ENCODE measurements at places on chromosomes 12 and 14.

GRCh38 chr12:54882079-54882478 is 27.8 kb downstream of the MUCL1 start:
- DNase-seq: no peak

DNA sequence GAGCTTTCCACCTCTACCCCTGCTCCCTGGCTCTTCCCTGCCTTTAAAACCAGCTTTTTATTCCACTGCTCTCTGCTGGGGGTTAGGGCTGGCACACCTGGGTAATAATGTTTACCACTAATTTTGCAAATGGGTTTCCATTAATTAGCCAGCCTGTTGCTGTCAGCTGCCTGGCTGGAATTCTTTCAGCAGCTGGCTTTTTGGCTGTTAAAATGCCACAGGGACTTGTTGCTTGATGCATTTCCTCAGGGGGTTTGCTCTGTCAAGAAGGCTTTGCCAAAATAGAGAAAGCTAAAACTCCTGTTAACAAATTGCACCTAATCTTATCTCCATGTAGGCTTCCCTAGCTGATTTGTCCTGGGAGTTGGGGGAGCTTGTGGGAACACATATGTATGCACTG is 51.8 kb upstream of the PSMC1 start:
- no peak for DNase-seq

GRCh38 chr14:104195878-104196277 is 57.5 kb downstream of the KIF26A start:
- DNase-seq: no peak

DNA sequence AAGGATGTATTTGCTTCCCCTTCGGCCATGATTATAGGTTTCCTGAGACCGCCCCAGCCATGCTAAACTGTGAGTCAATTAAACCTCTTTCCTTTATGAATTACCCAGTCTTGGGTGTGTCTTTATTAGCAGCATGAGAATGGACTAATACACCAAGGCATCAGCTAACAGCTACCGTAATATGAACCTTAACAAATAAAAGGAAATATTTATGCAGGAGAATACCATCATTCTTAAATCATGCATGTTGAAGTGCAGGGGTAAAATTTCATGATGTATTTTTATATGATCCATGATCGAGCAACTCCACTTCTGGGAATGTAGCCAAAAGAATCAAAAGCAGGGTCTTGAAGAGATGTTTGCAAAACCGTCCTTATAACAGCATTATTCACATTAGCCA is 379.0 kb downstream of the NPAS3 start:
- no peak for DNase-seq

DNA sequence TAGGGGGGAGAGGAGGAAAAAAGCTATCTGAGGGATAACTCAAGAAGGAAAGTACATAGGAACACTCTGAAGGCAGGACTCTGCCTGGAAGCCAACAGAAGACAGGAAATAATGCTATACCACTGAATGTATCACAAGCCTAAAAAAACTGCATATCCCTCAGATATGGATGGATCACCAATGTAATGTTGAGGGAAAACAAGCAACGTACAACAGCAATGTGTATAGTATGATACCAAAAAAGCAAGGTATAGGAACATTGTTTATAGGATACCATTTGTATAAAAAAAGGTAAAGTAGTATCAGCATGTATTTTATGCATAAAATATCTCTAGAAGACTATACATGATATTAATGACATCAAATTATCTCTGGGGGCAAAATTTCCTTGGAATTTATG is 3.4 kb downstream of the GLS2 start:
- no peak for DNase-seq

GRCh38 chr12:49037111-49037946 is 18.8 kb upstream of the PRKAG1 start:
- DNase-seq: no peak

DNA sequence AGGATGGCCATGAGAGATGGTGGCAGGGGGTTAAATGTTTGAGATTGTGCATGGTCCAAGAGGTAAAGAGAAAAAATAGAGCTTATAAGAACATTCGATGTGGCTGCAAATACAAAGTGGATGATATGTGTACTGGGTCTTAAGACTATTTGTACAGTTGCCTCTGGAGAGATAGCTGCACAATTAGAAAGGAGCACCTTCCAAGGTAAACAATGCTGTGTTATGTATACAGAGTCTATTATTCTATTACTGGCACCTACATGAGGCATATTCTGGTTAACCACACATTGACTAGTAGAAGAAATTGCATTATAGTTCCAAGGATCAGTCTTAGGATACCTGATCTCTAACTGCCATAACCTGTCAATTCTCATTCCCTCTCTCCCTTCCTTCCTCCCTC is 238.0 kb upstream of the FOXN3 start:
- no peak for DNase-seq

GRCh38 chr12:111398530-111398929 is 7.2 kb upstream of the SH2B3 start:
- no peak for DNase-seq

- peak; percentile 42 for DNase-seq
Observed at GRCh38 chr14:89304972-89305703, 111.9 kb downstream of the FOXN3 start.

- DNase-seq: no peak
Observed at GRCh38 chr12:127306604-127307215, 960.3 kb upstream of the TMEM132C start.

DNA sequence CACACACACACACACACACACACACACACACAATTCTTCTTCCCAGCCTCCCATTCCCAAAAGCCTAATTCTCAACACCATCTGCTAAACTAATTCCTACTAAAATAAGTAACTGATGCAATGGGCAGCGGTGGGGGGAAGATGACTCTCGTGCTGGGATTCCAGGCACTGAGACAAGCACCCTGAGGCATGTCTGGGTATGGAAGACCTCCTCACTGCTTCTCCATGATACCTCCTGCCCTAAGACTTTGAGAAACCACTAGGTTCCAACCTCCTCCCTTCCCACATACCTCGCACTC is 789 bp upstream of the VWF start:
- DNase-seq: no peak

GRCh38 chr14:92877757-92878431 is 45.1 kb upstream of the CHGA start:
- no peak for DNase-seq

GRCh38 chr14:93587330-93587729 is 156.6 kb downstream of the UNC79 start:
- no peak for DNase-seq

- DNase-seq: no peak
Observed at GRCh38 chr12:114917953-114918352, 234.0 kb upstream of the TBX3 start.

DNA sequence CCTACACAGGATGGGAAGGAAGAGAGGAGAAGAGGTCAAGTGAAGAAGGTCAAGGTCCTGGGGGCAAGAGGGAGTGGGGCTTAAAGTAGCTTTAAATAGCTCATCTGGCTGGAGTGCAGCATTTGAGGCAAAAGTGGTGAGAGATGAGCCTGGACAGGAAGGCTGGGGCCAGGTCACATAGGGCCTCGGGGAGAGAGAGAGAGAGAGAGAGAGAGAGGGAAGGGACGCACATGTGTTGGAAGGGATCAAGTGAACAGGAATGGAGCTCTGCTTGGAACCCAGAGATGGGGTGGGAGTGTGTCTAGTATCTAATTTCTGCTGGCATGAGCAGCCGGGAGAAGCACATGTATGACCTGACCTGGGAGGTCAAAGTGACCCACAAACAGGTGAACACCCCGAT is 407.5 kb downstream of the MED13L start:
- no peak for DNase-seq

GRCh38 chr12:68667896-68668295 is 18.9 kb upstream of the NUP107 start:
- no peak for DNase-seq

DNA sequence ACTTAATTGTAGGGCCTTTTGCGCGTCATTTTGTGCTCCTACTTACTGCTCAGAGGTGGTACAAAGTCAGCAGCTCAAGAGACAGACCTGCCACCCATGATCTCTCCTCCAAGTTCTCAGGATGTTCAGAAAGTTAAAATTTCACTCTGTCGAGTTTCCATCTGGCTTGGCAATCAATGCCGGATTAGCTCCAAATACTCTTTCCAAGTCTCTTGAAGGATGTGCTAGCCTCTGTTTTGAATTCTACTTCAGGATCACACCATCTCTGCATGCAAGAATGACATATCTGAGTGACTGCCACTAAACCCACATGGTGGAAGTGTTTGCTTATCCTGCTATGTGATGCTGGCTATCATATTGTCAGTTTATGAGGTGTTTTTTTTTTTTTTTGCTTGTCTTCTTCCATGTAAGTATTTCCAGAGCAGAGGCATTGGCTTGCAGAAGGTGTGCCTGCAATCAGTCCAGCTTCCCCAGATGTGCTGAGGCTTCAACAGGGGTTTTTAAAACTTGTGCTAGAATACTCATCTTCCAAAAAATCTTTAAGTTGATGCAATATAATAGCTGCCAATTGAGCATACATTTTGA is 125.6 kb downstream of the RGS6 start:
- no peak for DNase-seq

DNA sequence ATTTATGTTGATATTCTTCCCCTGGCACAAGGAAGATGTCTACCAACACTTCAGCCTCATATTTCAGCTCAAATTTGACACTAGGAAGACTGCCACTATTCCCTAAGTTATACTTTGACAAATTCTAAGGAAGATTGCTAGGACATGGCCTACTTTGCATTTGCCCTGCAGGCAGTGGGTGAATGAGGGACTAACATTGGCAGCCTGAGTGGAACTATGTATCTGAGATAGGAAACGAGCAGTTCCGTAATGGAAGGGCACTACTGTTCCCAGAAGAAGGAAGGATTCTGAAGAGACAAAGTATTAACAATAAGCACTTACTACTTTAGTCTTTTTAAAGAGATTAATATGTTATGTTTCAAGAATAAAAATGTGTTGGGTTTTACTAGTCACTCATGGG is 115.1 kb downstream of the SLC16A7 start:
- no peak for DNase-seq

DNA sequence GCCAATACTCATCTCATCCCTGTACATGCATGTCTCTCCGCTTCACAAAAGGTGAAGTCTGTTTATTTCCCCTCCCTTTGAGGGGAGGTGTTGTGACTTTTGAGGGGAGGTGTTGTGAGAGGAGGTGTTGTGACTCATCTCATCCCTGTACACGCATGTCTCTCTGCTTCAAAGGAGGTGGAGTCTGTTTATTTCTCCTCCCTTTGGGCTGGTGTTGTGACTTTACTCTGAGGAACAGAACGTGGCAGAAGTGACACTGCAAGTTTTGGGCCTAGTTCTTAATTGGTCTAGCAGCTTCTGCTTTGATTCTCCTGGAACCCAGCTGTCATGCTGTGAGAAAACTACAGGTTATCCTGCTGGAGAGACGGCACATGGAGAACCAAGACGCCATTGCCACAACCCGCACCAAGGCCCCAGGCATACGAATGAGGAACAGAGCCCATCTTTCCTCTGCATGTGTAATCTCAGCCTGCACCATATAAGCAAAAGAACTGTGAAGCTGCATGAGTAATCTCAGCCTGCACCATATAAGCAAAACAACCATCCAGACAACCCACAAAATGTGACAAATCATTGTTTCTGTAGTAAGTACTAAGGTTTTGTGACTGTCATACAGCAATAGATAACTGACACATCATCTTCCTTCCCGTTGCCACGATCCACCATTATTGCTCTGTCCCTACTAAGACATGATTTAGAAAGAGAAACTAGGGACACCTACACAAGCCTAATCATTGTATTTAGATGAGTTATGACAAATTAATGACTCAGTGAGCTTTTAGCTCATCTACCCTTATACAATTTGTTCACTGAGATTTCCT is 30.0 kb downstream of the GALNT4 start:
- no peak for DNase-seq

DNA sequence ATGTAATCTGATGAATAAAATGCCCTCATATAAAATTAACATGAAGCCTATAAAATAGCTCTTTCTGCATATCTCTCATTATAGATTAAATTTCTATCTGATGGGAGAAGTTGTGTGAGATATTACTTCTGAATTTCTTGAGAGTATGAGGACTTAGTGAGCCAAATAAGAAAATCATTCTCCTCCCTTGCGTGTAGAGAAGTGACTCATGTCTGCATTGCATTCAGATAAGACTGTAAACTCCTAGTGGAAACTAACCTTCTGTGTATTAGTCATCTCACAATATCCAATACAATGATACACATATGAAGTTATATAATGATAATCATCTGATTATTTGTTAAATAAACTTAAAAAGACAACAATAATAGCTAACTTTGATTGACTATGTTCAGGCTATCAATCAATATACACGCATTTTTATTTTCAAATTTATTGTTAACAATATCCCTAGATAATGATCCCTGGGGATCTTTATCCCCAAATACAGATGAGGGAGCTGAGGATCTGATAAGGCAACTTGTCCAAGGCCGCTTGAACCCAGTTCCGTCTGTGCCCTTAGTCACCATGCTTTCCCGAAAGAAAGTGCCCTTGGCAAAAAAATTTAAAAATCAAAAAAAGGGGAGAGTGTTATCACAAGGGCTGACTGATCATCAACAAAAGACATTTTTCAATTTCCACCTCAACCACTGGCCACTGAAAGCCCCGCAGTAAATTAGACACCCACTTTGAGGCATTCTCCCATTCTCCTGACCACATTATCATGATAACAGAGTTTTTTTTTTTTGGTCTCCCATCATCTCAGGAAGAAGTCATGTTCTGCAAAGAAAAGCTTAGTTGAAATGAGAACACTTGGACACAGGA is 189.2 kb upstream of the RASSF8 start:
- no peak for DNase-seq

DNA sequence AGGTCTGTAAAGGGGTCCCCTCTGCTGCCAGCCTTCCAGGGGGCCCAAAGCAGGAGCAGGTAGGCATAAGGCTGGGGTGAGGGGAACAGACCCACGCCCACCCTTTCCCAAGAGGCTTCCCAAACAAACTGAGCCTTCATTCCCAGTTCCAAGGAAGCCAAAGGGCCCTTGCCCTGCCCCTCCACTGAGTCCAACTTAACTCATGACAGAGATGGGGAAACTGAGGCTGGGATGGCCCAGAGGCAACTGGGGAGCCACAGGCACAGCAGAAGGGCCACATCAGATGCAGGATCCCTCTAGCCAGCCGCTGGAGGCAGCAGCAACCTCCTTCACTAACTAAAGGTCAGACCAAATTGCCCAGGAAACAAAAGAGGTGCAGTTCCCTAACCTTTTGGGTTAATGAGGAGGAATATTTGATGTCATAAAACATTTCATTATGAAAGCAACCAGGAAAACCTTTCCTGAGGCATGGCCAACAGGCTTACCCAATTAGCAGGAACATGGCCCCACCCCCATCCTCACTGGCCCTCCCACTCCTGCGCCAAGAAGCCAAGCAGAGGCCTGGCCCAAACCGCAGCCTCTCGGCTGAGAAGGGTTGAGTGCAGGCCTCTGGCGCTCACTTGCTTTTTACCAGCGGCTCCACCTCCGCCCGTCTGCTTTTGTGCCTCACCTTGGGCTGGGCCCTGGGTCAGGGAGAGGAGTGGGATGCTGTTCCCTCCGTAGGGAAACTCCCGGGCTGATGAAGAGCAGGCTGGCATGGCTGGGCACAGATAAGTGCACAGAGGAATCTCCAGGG is 293.5 kb upstream of the RTL1 start:
- DNase-seq: peak; percentile 48

- DNase-seq: peak; percentile 25
Observed at GRCh38 chr12:123705935-123706334, 6.2 kb upstream of the ATP6V0A2 start.

Measured in SK-N-SH (cell line).